ENCODE measurements at places on chromosomes 6 and 20.

DNA sequence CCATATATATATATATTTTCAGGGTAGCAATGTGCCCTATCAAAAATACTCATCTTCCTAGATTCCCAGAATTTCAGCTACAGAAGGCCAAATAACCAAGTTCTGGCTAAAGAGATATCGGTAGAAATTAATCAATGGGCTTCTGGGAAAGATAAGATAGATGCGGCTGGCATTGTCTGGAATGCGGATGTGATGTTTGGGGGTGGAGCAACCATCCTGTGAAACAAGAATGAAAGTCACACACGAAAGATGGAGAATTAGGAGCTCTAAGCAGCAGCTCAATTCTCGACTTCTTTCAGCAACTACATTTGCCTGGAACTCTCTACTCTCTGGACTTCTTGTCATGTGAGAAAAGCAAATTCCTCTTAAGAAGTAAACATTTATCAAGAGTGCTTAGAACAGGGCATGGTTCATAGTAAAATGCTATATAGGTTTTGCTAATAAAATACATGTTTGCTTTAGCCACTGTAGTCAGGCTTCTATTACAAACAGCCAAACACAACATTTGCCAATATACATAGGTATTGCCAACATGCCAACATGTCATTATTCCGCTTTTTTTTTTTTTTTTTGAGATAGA, 90.8 kb downstream of the CLIC5 start:
- DNase-seq = no peak

DNA sequence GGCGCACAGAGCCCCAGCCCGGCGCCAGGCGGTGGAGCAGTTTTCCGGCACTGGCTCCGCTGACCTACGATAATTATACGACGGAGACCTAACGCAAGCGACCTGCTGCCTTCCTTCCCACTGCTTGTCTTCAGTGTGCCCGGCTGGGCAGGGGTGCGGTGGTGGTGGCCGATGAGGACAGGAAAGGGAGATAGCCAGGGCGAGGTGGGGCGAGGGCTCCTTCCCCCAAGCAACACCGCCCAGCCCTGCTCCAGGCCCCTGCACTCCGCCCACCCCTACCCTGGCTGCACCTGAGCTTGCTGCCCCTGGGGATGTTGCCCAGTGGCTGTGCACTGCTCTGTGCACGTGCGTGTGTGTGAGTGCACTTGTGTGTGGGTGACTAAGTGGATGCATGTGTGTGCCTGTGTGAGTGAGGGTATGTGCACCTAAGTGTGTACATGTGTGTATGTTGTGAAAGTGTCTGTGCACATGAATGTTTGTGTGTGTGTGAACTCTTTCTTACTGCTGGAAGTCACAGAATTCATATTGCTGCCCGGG, 42.6 kb upstream of the IRF4 start:
- DNase-seq = no peak

GRCh38 chr20:13947719-13948118, 42.7 kb downstream of the SEL1L2 start:
- DNase-seq = no peak

DNA sequence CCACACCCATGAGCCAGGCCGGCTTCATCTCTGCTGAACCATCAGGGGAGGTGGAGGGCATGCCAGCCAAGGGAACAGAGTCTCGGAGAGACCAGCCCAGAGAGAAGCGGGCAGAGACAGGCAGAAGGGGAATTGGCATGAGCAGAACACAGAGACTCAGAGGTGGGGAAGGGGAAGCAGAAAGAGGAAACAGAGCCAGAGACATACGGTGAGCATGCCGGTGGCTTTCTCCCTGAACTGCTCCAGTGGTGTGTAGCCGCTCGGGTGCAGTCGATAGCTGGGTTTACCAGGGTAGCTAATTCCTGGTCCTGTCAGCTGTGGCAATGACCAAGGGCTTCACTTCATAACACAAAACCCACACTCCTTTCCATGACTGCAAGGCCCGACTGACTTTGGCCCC, 83.6 kb upstream of the CCDC167 start:
- no peak for DNase-seq

- no peak for DNase-seq
These were observed 638 bp downstream of the PACSIN1 start for GRCh38 chr6:34466242-34467185.

GRCh38 chr20:56629464-56630085, 469 bp downstream of the TFAP2C start:
- no peak for DNase-seq

DNA sequence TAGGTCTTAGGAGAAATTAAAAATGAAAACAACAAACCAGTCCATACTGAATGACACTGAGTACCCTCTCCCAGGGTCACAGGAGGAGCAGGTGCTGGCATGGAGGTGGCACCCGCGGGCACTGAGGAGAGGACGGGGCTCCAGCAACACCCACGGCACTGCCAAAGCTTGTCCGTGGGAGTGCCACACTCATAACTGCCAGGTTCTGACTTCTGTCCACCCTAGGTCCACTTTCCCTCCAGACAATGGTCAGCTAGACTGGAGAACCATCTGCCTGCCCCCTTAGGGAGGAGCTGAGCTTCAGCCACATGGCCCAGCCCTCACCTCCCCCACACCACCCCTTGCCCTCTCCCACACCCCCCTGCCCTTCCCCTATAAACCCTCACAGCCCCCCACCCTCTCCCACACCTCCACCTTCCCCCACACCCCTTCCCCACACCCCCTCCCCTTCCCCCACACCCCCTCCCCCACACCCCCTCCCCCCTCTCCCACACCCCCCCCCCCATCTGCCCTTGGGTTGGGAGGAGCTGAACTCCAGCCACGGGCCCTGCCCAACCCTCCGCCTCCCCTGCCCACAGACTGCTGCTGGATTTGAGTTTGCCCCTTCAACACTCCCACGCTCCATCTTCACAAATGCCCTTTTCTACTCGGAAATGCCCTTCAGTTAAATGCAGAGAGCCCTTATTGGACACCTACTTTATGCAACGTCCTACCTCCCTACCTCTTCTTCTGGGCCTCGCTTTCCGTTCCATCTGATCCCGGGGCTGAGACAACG, 129.6 kb downstream of the TAF4 start:
- no peak for DNase-seq

DNA sequence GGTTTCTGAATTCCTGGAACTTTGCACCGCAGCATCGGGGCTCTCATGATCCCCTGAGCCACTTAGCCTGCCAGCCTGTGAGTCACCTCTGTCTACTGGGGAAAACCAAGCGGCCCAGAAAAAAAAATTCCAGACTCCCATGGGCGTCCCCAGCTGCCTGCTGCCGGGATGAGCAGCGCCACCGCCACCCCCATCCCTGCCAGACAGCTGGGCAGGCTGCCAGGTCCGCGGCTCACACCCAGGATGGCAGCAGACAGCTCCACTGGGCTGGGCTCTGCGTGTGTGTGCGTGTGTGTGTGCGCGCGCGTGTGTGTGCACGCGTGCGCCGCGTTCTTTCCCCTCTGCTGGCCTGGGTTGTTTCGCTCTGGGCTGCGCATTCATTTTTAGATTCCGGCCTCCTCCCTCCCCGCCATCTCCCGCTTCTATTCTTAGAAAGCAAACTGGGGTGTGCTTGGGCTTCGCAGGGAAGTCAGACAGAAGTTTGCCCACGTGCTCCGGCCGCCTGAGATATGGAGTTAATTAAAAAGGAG, 38.9 kb upstream of the PMEPA1 start:
- peak; percentile 34 for DNase-seq

- no peak for DNase-seq
These were observed 34.1 kb downstream of the POFUT1 start for GRCh38 chr20:32241807-32242206.

DNA sequence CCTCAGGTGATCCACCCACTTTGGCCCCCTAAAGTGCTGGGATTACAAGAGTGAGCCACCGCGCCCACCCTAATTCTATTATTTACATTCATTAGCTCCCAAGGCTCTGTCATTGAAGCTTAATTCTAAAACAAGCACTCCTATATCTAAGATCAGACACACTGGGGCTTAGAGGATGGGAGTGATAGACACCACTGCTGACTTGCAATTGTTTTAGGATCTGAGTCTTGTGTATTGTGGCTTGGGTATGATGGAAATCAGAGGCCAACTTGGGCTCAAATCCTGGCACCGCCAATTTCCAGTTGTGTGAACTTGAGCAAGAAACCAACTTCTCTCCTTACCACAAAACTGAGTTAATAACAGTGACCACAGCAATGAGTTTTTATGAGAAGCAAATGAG, 34.7 kb downstream of the MTRES1 start:
- no peak for DNase-seq

DNA sequence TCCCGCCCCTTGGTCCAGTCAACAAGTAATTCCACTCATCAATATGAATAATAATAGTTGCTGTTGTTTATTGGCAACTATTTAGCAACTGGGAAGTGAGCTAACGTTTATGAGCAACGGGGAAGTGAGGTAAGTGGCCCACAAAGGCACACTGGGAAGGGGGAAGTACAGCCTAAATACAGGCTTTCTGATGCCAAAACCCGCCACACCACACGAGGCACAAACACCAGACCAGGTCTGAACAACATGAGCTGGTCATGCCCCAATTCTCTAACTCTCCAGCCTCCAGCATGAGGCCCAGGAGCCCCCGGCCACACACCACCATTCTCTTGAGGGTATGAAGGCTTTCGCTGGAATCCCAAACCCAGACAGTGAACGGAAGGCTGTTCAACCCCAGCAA, 50.8 kb downstream of the PREX1 start:
- DNase-seq = no peak

- no peak for DNase-seq
These were observed 33.3 kb upstream of the SYNDIG1 start for GRCh38 chr20:24436160-24436559.

GRCh38 chr6:150930841-150931240, 65.3 kb downstream of the MTHFD1L start:
- DNase-seq = no peak

- DNase-seq = no peak
These were observed 14.7 kb downstream of the AKIRIN2 start for GRCh38 chr6:87687296-87687695.

DNA sequence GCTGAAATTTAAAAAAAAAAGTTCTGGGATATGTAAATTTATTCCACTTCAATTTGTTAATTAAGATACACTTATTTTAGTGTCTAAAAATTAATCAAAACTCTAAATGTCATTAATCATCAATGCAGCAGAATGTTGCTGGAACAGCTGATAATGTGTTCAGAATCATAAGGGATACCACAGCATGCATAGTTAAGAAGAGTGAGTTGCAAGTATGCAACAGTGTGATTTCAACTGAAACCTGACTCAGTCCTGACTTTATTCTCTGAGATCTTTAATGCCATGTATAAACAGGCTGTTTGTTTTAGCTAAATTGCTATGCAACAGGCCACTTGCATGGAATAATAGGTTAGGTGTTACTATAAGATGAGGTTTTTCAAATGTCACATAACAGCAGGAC, 1.4 kb downstream of the GRIK2 start:
- no peak for DNase-seq

DNA sequence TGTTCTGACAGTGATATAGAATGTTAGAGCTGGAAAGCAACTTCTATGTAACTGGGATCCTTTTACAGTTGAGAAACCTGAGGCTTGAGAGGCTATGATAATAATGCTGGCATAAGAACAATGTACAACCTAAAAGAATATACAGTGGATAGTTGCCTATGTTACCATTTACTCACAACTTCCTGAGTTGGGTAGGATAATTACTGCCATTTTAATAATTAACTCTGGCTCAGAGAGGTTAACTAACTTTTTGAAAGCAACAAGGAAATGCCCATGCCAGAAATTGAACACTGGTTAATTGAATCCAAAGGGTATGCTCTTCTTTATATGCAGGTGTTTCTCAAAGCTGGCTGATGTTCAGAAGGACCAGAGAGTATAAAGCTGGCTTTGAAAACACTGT, 530.7 kb upstream of the MAP3K7 start:
- no peak for DNase-seq

DNA sequence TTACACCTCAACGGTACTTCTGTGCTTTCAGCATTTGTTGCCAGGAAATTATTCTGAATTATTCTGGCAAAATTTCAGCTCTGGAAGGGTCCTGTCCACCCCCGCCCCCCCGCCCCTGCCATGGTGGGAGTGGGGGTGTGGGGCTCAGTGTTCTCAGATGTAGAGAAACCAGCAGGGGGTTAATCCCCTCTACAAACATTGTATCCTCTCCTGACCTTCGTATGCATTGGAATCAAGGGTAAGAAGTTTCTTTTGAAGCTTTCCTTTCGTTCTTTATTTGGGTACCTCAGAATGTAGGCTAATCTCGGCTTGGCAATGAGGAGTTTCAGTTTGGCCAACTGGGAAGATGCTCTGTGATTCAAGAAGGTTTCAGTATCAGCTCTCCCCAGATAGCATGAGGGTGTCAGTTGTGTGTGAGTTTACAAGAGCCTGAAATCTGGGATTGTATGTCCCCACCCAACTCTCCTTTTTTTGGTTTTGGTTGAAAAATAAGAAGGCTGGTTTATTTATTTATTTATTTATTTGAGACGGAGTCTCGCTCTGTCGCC, 25.5 kb upstream of the OLIG3 start:
- no peak for DNase-seq

GRCh38 chr6:16570946-16571345, 190.3 kb downstream of the ATXN1 start:
- DNase-seq = no peak

DNA sequence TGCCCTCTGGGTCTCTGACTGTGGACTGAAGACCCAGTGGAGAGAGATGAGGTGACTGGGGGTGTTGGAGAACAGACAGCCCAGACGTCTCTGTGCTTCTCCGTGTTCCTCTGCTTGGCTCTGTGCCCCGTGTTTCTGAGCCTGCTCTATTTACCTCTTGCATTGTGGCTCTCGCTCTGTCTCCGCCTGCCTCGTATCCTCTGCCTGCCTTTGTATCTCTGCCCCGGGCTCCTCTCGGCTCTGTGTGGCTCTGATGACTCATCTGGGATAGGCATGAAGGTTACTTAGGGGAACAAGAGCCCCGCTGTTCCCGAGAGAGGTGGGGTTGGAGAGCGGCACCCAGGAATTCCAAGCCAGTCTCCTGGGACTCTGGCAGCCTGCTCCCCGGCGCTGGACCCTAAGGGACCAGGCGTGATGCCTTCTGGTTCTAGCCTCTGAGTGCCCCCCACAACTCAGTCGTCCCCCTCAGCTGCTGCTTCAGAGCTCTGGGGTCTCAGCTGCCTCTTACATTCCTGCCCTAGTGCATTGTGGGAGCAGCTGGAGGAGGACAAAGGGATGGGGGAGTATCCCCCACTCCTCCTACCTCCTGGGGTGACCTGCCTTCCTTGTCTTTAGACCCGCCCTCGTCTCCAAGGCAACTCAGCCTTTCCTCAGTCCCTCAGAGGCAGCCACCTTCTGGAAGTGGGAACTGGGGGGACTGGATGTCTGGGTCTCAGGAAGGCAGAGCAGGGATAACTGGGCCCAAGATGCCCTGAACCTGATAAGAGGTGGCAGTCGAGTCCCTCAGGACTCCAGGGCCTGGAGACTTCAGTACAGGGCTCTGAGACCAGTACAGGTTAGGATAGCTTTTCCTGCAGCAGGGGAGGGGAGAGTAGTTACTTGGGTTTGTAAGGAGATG, 1.9 kb downstream of the DDR1 start:
- DNase-seq = no peak

- DNase-seq = peak; percentile 19
These were observed 9.6 kb downstream of the IGF2R start for GRCh38 chr6:159978291-159979135.

- DNase-seq = peak; percentile 36
These were observed 99.0 kb upstream of the TNFAIP3 start for GRCh38 chr6:137767911-137768690.
